ENCODE measurements at places on chromosomes 2 and 18.

- no peak for DNase-seq
Measured at GRCh38 chr2:205483095-205483494, 199.2 kb upstream of the NRP2 start.

- DNase-seq = no peak
Measured at GRCh38 chr2:186542002-186542401, 47.9 kb upstream of the ITGAV start.

DNA sequence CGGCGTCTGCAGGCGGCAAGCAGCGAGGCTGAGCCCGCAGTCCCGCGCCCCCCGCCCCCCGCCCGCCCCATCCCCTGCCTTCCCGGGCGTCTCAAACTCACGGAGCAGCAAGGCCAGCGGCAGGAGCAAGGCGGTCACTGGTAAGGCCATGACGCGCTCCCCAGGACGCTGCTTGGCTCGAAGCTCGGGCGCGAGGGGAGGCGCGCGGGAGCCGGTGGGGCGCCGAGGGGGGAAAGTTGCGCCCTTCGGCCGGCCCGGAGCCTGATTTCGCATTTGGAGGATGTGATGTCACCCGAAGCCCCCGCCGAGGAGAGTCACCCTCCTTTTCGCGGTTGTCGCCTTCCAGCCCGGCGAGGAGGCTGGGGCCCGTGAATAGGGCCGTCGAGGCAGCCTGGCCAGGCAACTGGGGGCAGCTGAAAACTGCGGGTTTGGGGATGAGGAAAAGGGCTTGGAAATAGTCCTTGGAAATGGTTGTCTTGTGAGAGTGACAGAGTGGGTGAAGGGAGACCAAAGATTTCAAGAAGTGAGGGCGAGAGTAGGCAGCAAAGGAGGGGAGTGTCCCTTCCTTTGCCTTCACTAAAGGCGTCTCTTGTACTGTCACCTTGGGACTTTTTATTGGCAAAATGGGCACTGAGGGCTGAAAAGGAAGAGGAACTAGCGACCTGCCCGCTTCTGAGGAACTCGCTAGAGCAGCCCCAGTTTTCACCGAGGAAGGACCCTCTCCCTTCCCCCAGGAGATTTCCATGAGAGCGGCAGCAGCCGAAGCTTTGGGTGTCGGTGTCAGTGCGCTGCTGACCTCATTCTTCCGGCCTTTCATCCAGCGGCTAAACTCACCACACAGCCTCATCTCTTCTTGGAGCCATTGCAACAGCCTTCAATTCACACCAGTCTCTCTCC lies at the start of gene CD8A:
Gene CD8A, minus strand, starts transcription at position 238 of the 897 bp plus-strand sequence. Its CDS starts 88 bp downstream, at position 150.
- no peak for DNase-seq

GRCh38 chr18:74110976-74111375 lies 36.7 kb downstream of the FBXO15 start:
- DNase-seq = no peak

- no peak for DNase-seq
Measured at GRCh38 chr2:43509886-43510285, 86.0 kb downstream of the THADA start.

DNA sequence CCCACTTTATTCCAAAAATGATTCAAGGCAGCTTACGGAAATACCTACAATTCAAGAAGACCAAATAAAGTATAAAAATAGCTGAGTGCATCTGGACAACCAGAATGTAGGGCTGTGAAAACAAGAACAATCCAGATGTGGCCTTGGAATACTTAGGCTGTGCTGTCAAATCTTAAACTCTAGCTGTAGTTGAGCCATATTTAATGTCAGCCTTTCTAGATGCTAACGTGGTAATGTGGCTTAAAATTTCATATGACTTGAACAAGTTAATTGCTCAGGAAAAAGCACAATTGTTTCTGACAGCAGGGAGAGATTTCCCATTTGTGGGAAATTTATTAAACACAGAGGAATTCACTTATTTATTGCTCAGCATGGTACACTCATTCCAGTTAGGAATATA lies 14.6 kb upstream of the NAPG start:
- DNase-seq = no peak

DNA sequence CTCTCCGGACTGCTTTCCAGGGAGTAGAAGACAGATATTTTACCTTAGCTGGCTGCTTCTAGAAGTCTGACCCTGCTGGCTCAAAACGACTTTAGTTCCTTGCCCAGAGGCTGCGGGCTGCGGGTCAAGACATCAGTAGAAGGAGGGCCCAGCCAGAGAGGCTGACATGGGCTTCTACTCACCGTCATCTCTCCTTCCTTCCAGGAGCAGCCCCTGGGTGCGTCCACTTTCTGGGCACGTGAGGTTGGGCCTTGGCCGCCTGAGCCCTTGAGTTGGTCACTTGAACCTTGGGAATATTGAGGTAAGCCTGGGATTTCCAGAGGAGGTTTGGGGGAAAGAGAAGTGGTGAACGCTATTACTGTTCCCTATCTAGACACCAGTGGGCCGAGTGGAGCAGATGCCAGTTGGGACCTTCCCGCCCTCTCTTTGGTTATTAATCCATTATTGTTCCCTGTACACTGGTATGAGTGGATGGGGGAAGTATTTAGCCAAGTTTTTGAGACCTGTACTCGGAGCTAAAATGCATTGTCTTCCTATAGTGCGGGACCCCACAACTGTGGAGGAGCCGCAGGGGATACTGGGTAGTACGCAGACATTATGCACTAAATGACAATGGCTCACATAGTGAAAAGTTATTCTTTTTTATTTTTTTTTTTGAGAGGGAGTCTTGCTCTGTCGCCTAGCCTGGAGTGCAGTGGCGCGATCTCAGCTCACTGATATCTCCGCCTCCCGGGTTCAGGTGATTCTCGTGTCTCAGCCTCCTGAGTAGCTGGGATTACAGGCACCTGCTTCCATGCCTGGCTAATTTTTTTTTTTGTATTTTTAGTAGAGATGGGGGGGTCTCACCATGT lies 26.3 kb upstream of the CASP8 start:
- no peak for DNase-seq

DNA sequence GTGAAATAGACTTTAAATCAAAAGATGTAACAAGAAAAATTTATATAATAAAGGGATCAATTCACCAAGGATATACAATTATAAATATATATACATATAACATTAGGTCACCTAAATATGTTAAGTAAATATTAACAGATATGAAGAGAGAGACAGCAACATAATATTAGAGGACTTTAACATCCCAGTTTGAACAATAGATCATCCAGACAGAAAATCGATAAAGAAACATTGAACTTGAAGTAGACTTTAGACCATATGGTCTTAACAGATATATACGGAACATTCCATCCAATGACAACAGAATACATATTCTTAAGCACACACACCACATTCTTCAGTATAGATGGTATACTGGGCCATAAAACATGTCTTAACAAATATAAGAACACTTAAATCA lies 649.6 kb upstream of the SETBP1 start:
- no peak for DNase-seq

- no peak for DNase-seq
Measured at GRCh38 chr2:5826979-5827655, 134.9 kb downstream of the SOX11 start.

DNA sequence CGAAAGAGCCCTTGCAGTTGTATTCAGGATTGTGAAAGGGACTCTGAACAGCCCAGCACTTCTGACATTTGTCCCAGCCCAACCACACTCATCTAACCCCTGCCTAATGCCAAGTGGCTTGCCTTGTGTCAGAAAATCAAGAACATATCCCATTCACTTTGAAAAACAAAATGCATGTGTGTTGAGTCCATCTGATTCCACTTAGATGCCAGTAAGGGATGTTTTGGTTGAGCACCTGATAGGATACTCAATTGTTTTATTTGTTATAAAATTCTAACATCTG lies 776.8 kb downstream of the BCL11A start:
- no peak for DNase-seq

GRCh38 chr2:201923436-201924328 lies 110.0 kb upstream of the FZD7 start:
- peak; percentile 75 for DNase-seq

DNA sequence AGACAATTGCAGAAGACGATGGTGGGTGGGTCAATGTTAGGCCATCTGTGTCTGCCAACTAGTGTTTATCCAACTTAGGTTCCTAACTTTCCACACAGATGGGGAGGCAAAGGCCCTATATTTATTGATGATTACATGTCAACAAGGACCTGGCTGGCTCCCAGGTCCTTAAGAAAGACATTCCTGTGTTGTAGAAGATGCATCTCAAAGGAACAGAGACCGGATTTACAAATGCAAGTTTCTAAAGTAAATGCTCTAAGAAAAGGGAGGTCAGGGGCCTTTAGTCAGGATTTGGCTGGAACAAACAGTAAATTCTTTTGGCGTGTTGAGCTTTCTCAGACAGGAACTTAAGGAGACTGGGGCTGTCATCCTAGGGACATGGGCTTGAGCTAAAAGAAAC lies 175.0 kb downstream of the SH3BP4 start:
- DNase-seq = no peak

DNA sequence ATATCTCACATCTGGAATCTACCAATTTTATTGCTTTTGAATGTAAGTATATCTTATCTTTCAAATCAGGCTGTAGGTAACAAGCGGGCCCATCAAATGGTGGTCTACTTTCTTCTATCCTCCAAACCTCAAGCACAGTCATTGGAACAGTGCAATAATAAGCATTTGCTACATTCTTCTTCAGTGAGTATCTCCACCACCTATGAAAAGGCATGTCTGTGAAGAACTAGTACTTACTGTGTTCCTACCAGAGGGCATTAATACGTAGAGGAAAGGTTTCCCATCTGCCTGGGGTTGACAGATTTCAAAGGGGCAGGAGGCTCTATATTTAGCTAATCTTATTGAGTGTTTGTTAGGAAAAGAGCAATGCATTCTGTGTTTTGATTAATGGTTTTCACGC lies 411.1 kb downstream of the NCKAP5 start:
- no peak for DNase-seq

- DNase-seq = no peak
Measured at GRCh38 chr2:18369760-18370159, 190.7 kb downstream of the RDH14 start.

GRCh38 chr2:11920993-11921583 lies 174.7 kb downstream of the LPIN1 start:
- DNase-seq = no peak

DNA sequence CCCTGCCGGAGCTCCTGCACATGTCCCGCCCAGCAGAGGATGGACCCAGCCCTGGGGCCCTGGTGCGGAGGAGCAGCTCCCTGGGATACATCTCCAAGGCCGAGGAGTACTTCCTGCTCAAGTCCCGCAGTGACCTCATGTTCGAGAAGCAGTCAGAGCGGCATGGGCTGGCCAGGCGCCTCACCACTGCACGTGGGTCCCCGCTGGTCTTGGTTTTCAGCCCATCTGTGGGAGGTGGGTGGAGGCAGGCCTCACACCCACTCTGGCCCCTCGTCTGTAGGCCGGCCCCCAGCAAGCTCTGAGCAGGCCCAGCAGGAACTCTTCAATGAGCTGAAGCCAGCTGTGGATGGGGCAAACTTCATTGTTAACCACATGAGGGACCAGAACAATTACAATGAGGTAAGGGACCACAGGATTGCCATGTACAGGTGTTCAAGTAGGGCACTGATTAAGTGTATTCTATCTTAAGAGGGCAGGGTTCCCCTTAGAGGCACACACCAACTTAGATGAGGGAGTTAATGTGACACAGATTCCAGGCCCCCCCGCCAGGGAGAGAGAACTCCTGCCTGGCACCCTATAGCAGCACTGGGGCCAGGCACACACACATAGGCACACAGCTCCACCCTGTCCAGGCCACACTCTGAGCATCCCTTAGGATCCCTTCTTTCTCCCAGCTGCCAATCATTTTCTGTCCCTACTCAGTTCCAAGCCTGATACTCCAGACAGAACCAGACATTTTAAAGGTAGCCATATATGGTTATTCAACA lies 5.4 kb upstream of the CHRNG start:
- DNase-seq = no peak

GRCh38 chr2:199977984-199978415 lies 22.6 kb downstream of the MAIP1 start:
- DNase-seq = no peak

- no peak for DNase-seq
Measured at GRCh38 chr2:53793261-53793660, 6.4 kb downstream of the ERLEC1 start.

GRCh38 chr2:72132981-72133720 lies 14.5 kb downstream of the CYP26B1 start:
- DNase-seq = no peak

GRCh38 chr2:127807678-127808353 lies 3.2 kb downstream of the WDR33 start:
- DNase-seq = no peak

- no peak for DNase-seq
Measured at GRCh38 chr18:78899241-78899640, 80.4 kb upstream of the SALL3 start.

DNA sequence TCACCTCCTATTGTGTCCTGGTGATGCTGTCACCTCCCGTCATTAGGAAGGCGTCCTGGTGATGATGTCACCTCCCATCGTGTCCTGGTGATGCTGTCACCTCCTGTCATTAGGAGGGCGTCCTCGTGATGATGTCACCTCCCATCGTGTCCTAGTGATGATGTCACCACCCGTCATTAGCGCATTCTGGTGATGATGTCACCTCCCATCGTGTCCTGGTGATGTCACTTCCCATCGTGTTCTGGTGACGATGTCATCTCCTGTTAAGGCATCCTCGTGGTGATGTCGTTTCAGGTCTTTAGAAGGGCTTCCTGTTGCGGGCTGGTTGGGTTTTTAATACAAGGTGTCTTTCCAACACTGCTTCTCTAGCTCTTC lies 40.7 kb downstream of the CTDP1 start:
- DNase-seq = peak; percentile 6

DNA sequence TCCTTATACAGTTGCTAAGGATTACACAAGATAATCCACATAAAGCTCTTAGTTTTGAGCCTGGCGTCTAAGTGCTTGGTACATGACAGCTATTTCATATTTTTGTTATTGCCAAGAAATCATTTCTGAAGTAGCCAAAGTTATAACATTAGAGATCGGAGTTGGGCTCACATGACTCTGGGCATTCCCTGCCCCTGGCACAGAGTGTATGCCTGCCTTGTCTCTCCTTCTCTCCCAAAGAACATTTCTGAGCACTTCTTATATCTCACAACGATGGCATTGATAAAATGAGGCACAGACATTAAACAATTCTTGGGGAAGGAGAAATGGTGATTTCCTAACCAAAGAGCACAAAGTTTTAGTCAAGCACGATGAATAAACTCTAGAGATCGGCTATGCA lies 87.7 kb upstream of the DDX18 start:
- no peak for DNase-seq

DNA sequence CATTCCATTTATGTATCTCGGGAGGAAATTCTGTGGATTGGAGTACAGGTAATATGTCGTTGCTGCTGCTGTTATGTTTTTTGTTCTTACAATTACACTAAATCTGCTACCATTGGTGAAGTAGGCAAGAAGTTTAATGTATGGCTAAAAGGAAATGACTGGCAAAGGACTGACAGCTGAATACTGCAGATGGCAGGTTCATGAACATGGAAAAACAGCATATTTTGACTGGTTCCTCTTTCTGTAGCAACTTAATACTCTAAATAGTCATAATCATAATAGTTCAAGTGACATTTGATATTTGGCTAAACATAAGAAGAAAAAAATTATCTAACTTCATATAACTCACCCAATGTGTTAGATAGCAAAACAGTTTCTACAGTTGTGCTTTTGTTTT lies 84.5 kb upstream of the PGAP1 start:
- DNase-seq = peak; percentile 64

All from brain (organoid and tissue), 16 donors.